ENCODE measurements at places on chromosomes 16 and 17.

DNA sequence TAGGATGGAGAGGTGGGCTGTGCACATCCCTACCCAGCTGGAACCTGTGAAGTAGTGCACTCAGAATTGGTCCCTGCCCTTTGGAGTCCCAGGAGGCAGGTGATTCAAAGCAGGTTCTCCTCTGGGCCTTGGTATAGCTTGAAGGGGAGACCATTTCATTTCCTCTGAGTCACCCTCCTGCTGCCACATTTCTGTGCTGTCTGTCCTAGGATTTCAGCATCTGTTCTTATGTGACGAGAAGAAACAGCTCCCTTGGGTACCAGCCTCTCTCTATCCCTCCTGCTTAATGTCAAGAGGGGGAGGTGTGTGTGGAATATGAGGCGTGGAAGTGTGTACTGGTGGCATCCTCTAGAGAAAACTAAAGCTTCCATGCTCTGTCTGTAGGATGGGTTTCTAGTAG lies 5.0 kb upstream of the NFE2L1 start:
- DNase-seq: no peak

- no peak for DNase-seq
Observed at GRCh38 chr16:35552763-35553162, 2093.4 kb downstream of the TP53TG3F start.

DNA sequence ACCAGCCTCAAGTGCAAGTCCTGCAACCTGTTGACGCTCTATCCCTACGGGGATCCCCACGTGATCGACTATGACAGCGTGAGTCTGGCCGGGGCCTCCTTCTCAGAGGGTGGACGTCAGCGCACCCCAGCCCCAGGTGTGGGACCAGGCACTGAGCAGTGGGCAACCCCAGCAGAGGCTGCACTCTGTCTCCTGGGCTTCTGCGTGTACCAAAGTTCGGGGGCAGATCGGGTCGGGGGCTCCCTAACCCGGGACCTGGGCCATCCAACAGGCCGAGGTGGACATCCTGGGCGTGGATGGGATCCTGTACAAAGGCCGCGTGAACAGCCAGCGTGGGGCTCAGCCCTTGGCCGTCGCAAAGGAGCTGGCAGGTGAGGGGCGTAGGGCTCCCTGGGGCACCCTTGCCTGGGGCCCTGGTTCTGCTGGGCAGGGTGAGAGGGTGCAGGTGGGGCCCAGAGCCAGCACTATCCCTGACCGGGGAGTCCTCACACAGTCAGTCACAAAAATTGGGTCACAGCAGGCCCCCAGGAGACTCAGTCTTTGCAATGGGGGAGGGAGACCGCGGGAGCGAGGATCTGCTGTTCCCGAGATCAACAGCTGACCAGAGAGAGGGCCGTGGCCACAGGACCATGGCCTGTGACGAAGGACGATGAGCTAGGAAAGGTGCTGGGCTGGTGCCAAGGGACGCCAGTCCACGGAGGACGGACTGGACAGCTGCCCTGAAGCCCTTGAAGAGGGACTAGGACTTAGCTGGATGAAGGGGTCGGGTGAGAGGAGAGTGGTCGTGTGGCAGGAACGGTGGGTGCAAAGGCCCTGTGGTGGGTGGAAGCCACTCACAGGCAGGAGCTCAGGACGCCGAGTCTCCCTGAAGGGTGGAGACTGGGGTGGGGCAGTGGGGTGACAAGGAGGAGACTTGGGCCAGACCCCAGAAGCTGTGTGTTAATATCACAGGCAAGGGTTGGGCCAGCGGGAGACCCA lies 20.0 kb downstream of the UBALD1 start:
- no peak for DNase-seq

DNA sequence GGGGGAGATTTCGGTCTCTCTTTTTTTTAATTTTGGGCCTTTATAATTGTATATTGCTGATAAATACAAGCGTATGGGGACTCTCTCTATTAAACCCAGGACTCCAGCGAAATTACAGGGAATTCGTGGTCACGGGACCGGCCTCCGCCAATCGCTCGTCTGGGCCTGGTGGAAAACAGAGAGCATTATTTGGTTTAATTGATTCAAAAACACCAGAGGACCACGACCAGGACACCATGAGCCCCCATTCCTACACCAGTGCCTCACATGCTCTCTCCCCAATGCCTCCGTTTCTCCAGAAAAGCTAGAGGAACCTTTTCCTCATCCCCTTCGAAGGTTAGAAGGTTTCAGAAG lies at the start of gene HOXB2:
Gene HOXB2, minus strand, starts transcription at position 88 of the 354 bp plus-strand sequence. CDS start 198 bp downstream, outside the sequence.
- no peak for DNase-seq

GRCh38 chr16:88759245-88759975 lies 25.6 kb downstream of the PIEZO1 start:
- DNase-seq: no peak

DNA sequence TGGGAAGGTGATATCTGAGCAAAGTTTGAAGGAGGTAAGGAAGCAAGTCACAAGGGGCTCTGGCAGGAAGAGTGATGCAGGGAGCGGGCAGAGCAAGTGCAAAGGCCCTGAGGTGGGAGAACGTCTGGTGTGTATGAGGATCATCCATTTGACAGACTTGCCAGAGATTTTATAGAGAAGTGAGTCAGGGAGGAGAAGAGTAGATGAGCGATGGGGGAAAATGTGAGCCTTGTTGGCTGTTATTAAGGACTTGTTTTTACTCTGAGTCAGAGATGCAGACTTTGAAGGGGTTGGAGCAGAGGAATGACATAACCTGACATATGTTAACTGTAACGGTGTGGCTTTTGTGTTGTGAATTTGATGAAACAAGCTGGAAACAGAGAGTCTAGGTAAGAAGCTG lies 3.5 kb upstream of the CLEC10A start:
- no peak for DNase-seq

DNA sequence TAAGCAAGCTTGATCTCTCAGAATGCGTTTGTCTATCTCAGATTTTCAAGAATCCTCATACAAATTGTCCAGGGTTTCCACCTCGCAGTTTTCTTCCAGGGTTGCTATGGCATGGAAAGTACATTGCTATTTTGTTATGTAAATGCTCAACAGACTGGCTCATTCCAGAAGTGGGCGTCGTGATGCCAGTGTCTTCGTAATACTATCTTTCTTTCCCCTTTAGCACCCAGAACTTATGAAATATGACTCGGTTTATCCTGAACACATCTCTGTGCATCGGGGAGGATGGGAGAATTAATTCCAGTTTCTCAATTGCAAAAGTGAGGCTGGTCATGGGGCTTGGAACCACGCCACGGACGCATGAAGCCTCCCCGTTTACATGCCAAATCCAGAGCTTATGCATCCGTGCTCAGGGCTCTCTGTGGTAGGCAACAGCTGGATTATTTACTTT lies 405.0 kb downstream of the WWOX start:
- no peak for DNase-seq

DNA sequence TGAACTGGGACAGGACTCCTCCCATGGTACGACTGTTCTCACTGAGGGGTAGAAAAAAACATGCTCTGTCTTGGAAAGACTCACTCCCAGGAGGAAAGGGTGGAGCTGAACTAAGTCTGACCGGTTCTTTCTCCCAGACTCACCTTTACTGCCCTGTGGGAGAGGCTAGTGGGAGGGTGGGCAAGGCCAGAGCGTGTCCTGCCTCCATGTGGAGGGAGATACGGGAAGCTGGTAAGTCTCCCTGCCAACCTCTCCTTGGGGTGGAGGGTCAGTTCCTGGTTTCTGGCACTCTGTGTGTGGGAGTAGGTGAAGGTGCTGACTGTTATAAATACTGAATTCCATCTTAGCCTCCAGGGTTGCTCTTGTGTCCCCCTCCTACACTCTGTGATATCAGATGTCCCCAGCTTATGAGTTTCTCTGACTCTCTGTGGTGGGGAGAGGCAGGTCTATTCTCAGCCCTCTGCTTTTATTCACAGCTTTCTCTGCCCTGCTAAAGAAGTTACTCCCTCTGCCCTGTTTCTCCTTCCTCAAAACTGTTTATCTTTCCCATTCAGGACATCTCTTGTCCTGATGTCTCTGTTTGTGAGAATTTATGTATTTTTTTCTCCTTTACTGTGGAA lies 26.9 kb upstream of the FAM20A start:
- DNase-seq: no peak

DNA sequence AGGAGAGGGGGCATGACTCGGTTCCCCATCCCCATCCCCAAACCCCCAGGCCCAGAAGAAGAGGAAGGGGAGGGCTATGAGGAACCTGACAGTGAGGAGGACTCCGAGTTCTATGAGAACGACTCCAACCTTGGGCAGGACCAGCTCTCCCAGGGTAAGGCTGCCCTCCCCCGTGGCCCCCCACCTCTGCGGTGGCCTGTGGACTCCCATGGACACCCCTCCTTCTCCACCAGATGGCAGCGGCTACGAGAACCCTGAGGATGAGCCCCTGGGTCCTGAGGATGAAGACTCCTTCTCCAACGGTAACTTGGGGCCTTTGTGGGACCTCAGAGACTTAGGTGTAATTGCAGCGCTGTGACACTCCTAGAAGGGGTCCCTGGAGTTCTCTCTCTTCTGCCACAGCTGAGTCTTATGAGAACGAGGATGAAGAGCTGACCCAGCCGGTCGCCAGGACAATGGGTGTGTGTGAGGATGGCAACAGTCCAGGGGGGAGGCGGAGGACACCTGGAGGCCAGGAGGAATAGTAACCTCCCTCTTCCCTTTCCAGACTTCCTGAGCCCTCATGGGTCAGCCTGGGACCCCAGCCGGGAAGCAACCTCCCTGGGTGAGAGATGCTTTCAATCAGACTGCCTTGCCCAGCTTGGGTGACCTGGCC lies 5.6 kb downstream of the CD19 start:
- no peak for DNase-seq

- DNase-seq: no peak
Observed at GRCh38 chr17:30530346-30531025, 53.3 kb downstream of the GOSR1 start.

DNA sequence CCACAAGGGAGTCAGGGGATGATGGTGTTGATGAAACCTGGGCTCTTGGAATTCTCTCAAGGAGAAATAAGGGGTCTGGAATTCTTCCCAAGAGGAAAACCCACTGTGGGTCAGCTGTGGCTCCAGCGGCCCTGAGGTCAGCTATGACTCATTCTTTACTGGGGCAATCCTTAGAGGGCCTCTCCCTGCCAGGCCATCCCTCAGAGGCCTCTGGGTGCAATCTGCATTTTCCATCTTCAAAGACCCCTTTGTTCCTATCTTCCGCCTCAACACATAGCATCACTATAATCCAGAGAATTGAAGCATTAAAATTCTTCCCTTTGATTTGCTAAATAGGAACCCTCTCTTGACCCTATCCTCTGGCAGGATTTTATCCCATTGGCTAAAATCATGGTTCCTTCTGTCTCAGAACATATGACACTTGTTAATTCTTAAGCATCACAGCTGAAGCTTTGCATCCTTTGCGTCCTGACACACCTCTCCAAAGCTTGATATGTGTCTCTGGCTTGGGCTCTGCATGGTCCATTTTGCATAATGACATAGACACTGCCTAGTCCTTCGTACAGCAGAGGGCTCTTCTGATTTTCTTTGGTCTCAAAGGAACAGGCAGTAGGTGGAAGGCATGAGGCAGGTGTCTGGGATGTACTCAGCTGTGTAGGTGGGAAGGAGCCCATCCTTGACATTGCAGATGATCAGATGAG lies 4.4 kb upstream of the KRT37 start:
- no peak for DNase-seq

GRCh38 chr17:32483451-32484019 lies 3.3 kb upstream of the CDK5R1 start:
- no peak for DNase-seq

DNA sequence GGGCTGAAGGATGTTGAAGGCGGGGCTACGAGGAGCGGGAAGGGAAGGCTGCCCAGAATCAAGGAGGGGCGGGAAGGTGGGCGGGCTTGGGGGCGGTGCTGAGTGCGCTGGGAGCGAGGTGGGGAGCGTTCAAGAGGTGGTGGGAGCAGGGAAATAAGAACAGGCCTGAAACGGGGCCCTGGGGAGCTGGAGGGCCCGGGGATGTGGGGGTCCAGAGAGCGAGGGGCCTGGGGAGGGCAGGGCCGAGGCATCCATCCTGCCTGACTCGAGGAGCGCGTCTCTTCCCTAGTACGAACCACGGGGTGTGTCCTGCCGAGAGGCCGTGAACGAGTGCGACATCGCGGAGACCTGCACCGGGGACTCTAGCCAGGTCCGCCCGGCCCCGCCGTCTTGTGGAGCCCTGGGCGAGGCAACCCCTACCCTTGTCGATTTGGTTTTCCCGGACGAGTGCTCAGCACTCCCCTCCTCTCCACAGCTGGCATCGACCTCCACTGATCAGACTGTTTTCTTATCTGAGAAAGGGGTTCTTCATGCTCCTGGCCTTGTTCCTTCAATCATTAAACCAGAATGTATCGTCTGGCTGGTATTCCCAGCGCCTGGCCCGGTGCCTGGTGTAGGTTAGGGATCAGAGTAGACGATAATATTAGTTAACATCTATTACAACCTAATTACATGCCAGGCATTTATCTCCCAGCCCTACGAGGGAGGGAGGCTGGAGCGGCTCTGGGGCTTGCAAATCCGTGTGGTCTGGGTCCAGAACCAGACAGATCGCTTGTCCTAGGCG lies 17.2 kb downstream of the ADAM11 start:
- DNase-seq: no peak

DNA sequence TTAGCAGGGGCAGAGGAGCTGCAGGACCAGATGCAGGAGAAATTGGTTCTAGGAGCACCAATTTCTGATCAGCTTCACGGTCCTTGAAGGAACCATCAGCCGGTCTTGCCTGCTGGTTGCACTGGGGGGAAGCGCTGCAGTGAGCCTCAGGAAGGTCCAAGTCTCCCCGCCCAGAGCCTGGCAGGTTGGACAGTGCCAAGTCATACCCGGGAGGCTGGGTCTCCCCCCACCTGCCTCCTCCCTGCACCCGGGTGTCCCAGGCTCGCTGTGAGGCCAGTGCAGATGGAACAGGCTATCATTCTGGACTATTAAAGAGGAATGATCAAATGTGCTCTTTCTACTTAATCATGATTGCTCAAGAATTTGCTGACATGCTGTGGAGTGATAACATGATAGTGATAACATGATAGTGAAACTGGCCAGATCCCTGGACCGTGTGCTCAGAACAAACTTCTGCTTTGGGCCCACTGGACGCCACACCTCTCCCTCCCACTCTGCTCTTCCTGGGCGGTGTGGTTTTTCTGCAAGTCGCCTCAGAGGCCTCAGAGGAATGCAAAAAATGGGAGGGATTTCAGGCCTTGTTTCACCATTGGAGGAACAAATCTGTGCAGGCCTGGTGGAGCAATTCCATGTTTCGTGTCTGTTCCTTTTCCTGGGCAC lies 236.0 kb downstream of the IRF8 start:
- no peak for DNase-seq

GRCh38 chr16:76182041-76182635 lies 95.1 kb upstream of the CNTNAP4 start:
- DNase-seq: no peak

GRCh38 chr17:50146230-50146926 lies 4.1 kb downstream of the PPP1R9B start:
- DNase-seq: no peak

GRCh38 chr17:78996781-78997201 lies 12.8 kb downstream of the CANT1 start:
- no peak for DNase-seq

DNA sequence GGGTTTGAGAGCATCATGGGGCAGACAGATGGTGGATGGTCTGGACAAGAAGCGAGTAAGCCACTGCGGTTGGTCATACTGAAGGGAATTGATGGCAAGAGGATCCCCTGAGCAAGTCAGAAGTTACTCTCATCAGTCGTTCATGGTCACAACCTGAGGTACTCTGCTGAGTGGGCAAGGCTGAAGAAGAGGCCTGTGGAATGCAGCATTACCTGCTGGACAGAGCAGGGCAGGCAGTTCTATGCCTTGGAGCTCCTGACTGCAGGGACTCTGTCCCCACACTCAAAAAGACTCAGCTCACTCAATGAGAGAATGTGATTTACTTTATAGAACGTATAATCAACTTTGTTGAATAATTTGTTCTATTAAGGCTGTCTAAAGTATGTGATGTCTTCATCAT lies 28.3 kb downstream of the ALDH3A2 start:
- DNase-seq: no peak

Measured in stimulated activated CD8-positive, alpha-beta memory T cell treated with anti-CD3 and anti-CD28 coated beads, Interleukin-4, amount 100 ng/mL, for 4 hours (primary cell).